ENCODE measurements at places on chromosomes 2 and 18.

DNA sequence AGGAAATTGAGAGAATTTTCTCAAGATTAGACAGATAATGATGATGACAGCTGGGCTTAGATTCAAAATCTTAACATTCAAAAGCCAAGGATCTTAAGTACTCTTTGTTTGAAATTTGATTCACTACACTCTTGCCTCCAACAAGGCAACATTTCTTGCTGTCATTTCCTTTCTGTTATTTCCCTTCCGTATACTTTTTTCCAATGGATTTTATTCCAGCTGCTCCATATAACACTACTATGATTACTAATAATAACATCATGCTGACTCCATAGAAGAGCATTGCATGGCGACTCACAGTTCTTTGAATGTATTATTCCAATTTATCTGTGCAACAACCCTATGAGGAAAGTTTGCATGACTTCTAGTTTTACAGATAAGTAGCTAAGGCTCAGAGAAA lies 33.9 kb upstream of the CCDC102B start:
- no peak for DNase-seq

GRCh38 chr2:96139181-96139758 lies 968 bp upstream of the ASTL start:
- DNase-seq: peak; percentile 14

DNA sequence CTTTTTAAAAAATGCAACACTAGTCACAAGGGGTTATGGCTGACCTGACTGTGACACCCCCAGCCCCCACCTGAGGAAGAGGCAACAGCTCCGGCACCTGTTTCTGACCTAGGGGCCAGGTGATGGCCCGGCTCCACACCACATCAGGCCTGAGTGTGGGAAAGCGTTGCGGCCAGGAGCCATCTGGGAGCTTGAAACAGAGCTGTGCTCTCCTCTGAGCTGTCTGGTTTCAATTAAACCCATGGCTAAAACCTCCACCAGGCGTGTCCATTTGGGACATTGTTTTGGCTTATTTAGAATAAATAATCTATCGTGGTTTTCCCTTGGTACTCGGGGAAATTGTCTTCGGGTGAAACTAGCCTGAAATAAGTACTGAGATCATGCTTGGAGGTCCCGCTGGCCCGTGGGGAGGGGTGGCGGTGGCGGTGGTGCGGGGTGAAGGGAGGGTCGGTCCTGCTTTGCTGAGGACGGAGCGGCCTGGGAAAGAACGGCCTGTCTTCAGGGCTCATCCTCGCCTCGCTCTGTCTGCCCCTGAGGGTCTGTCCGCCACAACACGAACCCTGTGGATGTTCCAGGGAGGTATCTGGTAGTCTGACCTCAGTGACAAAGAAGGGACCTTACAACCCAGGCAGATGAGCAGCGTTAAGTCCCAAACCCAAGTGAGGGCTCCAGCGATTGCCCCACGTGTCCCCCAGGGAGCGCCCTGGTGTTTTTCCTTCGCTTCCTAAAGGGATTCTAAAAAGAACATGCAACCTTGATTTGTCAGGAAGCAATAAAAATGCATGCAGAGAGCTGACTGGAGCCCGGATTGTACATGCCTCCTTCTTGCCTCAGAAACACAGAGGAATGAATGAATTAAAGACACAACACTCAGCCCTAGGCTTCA lies 58.7 kb downstream of the IL1RL2 start:
- no peak for DNase-seq

DNA sequence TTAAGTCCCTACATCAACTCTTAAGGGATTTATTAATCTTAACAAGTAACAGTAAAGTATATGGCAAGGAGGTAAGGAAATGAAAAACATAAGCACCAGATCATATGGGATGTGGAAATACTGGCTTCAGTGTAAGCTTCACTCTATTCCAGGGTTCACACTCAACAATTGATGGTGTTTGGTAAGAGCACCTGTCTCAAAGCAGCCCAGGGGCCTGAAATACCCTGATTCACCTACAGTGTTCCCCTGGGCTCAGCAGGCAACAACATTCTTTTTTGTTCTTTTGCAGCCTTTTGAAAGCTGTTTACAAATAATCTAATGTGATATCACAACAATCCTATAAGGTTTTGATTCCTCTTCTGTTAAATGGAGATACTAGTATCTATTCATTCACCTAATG lies 1.2 kb upstream of the MLPH start:
- DNase-seq: no peak

DNA sequence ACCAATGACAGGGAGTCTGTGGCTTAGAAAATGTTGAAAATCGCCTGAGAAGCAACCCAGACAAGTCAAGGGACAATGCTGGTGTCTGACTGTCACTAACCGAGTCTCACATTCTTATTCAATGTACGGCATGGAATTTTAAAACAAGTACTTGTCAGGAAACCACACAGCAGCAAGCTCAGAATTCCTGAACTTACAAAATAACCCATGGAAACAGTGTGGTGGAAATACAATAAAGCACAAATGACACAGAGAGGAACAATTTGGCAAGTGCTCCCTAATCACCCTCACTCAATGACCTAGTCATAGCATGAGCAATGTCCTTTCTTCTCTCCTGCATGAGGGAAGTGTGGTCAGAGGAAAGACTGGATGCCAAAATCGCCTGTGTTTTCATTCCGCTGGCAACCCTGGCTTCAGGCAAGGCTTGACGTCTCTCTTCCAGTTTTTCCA lies 154.0 kb downstream of the SATB2 start:
- no peak for DNase-seq

- DNase-seq: no peak
These were observed 44.5 kb upstream of the TMEM247 start for GRCh38 chr2:46434851-46435273.

Measured in suppressor macrophage treated with lipopolysaccharide for 1 hour (primary cell).